Brain pericyte (primary cell): ENCODE measurements at places on chromosomes 7 and 10.

DNA sequence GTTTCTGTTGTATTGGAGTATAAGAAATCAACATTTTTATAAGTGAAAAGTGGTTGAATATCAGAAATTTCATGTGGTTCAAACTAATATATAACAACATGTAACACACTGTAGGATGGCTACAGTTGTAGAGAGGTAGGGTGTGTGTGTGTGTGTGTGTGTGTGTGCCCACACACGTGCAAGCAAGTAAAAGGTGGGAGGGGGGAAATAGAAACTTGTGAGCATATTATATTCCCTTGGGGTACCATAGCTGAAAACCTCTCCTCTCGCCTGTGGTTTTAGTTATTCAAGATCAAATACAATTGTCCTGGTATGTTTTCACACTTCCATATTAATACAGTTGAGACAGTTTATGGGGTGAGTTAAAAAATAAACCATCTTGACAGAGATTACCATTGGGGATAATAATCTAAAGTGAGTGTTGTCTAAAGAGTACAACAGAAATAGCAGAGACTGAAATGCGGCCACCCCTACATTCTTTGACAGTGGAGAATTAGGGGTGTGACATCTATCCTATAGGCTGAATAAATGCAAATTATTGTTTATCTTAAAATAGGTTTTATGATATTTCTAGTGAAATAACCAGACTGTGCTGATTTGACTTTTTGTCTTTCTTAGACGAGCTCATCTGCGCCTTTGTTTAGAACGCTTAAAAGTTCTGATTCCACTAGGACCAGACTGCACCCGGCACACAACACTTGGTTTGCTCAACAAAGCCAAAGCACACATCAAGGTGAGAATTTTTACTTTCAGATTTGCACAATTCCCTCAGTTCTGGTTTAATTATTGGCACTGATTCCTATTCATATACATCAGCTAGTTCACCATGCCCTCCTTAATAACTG lies 25.9 kb downstream of the SMNDC1 start:
- DNase-seq = no peak

GRCh38 chr10:14562218-14563075 lies 212.2 kb downstream of the FAM107B start:
- no peak for DNase-seq

GRCh38 chr10:100934084-100934659 lies 21.4 kb downstream of the SLF2 start:
- DNase-seq = no peak

- DNase-seq = no peak
Measured at GRCh38 chr7:129734400-129734799, 122.9 kb downstream of the NRF1 start.

DNA sequence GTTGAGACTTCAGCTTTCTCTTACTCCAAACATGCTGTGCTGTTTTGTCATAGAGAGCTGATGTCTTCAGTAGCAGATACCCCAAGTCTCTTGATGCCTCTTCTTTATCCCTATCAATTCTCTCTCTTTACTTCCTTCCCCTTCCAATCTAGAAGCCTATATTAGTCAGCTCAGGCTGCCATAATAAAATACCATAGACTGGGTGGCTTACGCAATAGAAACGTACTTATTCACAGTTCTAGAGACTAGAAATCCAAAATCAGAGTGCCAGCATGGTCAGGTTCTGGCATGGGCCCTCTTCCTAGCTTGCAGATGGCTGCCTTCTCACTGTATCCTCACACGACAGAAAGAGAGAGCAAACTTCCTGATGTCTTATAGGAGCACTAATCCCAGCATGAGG lies 9.0 kb upstream of the GARS1 start:
- no peak for DNase-seq

DNA sequence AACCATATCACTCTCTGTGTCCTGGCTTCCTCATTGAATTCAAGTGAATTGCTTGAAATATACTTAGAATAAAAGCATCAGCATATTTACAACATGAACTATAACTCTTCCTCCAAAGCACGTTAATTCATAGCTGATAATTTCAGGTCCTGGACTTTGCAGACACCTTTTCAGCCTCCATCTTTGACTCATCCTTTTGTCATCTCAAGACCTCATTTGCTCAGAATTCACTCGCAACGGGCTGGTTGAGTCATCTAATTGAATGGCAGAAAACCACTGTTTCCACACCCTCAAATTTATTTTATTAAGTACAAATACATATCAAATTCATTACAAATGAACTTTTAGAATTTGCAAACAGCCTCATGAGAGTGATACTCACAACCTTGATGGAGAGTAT lies 545.7 kb downstream of the GATA3 start:
- no peak for DNase-seq

DNA sequence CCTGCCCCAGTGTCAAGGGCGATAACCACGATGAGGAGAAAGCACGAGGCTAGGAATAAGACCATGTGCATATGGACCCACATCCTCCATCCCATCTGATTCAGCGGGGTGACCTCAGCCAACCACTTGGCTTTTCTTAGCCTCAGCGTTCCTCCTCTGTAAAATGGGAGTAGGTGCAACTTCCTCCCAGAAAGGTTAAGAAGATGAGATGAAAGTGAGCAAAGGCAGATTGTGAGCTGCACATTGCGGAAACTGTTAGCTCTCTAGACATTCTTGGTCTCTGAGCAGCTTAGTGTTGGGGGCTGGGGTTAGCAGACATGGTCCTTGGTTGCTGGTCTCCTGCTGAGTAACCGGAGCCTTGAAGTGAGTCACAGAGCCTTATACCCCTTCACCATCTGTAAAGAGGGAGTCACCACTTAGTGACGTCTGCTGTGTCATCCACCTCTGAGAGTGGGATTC lies 497.3 kb upstream of the GALNT17 start:
- no peak for DNase-seq

- DNase-seq = no peak
Measured at GRCh38 chr10:89262086-89263051, 10.8 kb upstream of the LIPA start.

DNA sequence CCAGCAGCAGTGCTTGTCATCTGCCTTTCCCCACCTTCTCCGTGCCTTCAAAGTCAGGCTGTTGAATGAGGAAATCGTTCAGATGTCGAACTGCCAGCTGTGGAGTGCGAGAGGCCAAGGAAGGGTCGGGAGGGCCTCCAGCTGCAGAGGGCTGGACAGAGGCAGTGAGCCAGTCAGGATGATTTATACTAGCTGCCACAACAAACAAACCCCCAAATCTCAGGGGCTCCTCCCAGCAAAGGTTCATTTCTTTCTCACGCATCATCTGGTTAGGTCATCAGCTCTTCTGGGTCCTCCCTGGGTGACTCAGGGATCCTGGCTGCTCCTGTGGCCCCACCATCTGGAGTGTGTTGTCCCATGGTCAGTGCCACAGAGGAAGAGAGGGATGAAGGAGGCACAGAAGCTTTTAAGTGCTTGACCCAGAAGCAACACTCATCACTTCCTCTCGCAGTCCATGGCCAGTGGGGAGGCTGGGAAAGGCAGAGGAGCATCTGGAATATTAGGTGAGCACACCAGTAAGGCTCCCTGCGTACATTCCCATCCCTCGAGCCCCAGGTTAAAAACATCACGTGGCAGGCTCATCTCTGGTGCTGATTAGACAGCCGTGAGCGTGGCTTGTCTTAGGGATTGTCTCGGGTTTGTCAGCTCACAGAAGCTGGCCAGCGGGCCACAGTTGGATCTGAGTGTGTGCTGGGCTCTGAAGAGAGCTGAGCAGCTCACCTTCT lies 140.7 kb downstream of the RGS10 start:
- peak; percentile 93 for DNase-seq

GRCh38 chr7:27970350-27970749 lies 210.2 kb downstream of the JAZF1 start:
- no peak for DNase-seq

GRCh38 chr10:29767968-29768367 lies 133.2 kb upstream of the SVIL start:
- DNase-seq = no peak

- no peak for DNase-seq
Measured at GRCh38 chr7:113125728-113126127, 7.4 kb upstream of the SMIM30 start.

DNA sequence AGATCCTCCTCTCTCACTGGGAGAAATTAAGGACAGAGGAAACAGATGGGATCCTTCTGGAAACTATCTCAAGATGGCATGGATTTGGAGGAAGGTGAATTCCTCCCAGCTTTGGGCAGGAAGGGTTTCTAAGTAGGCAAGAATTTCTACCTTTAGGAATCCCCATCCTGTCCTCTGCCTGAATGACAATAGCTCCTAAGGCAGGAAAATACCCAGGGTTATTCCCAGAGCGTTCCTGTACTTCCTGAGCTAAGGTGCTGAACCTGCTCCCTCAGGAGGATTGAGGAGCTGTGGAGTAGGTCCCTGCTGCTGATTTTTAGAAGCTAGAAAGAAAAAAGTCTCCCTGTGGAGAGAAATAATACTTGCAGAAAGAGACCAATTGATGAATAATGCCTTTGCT lies 568 bp downstream of the MGAM2 start:
- DNase-seq = no peak

DNA sequence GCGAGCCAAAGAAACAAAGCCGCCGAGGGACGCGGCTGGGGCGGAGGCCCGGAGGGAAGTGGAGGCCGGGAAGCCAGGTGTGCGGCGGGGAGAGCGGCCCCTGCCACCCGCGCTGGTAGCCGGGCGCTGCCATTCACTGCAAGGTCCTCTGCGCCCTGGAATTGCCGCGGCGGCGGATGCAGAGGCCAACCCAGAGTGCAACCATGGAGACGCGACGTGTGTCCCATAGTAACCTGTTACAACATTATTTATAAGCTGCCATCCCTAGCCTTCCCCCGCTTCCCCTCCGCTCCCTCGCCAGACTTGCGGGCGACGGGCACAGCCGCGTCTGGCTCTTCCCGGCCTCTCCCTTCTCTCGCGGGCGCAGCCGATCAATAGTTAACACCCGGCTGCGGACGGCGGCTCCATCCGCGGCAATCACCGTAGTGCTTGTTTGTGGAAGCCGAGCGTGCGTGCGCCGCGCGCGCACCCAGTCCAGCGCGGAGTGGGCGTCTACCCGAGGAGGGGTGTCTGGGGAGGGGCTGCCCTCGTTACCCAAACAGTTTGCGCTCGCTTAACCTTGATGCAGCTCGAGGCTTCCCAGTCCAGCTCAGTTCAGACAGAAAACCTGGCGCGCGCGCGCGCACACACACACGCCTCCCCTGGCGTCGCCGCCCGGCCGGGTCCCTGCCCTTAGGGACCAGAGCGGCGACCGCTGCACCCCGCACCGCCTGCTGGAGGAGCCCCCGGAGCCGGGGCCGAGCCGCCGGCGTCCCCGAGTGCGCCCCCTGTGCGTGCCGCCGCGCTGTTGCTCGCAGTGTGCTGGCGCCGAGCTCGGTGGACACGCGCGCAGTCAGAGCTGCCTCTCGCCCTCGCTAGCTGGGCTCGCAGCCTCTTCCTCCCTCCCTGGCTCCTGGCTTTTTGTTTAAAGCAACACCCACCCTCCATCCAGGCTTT lies 165.4 kb upstream of the DPP6 start:
- DNase-seq = no peak

- no peak for DNase-seq
Measured at GRCh38 chr10:44998146-44998631, 2.5 kb upstream of the ZNF22 start.

GRCh38 chr7:157377436-157378124 lies 40.8 kb downstream of the DNAJB6 start:
- DNase-seq = no peak

DNA sequence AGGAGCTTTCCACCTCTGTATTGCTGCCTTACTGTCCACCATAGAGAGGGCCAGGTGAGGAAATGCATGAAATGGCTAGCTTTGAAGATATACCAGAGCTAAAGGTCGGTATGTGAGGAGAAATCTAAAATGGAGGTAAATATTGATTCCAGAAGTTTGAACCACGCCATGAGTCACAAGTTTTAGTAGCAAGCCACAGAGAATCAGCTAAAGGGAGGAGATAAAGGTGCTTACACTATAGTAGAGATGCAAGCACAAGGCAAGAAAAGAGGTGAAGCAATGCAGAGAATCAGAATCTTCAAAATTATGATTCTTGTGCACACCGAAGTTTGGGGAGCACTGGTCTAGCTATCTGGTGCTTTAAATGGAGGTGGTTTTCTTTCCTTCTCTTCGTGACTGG lies 3.0 kb upstream of the GSAP start:
- DNase-seq = no peak

GRCh38 chr10:117661316-117661715 lies 118.8 kb downstream of the EMX2 start:
- no peak for DNase-seq

- DNase-seq = no peak
Measured at GRCh38 chr7:158424011-158424410, 163.6 kb downstream of the PTPRN2 start.

- no peak for DNase-seq
Measured at GRCh38 chr10:125778556-125778955, 2.9 kb upstream of the MMP21 start.
